ENCODE measurements at places on chromosomes 12 and 14.
A peak's percentile ranks its signal among the peaks of the same experiment; 100 is the strongest.

GRCh38 chr12:131701705-131702572 lies 9.0 kb upstream of the SFSWAP start:
- peaks cover 21% of the 10 kb centered on the region for H3K27me3 ChIP-seq
- no peak for DNase-seq
- H3K27ac ChIP-seq = no peak overlapping the region

DNA sequence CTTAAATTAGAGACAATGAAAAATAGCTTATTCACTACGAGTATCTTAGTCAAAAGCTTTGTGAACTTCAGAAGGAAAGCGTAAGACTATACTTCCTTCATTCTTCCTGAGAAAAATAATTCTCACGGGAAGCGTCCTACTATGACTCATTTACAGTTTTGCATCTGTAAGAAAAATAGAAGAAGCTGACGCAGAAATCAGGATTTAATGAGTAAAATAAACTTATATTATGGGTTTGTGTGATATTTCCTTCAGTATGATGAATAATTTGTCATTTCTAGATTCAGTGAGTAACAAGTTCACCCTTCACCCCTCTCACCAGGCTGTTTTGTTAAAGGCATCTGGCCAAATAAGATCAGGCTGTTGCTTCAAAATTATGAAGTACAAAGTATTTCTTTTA lies 17.8 kb upstream of the PDE3A start:
- no peak overlapping the region for H3K27ac ChIP-seq
- DNase-seq = no peak
- no peaks in the 10 kb centered on the region for H3K36me3 ChIP-seq
- H3K4me1 ChIP-seq = no peaks in the 10 kb centered on the region
- H3K4me3 ChIP-seq = no peak overlapping the region

DNA sequence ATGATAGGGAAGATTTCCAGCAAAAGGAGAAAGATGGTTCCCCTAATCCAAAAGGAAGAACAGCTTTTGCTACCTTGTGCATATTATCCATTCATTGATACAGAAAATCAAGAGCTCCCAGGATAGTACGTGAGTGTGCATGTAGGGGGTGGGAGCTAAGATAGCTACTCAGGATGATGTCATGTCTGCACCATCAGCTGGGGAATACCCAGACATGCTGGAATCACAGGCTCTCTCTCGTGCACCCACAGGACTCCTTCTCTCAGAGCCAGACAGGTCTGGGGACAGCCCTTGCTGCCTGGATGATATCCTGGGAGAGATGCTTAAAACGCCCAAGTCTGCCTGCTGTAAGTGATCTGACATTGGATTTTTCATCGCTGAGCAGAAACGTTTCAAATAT lies 38.9 kb downstream of the FOXN3 start:
- peak overlapping the region; percentile 42 for H3K27ac ChIP-seq
- H3K36me3 ChIP-seq = no peaks in the 10 kb centered on the region
- H3K4me3 ChIP-seq = no peak overlapping the region

GRCh38 chr12:130813949-130814348 lies 25.1 kb downstream of the STX2 start:
- DNase-seq = no peak
- H3K27me3 ChIP-seq = no peaks in the 10 kb centered on the region
- H3K4me3 ChIP-seq = no peak overlapping the region
- H3K36me3 ChIP-seq = peaks cover 4% of the 10 kb centered on the region
- H3K27ac ChIP-seq = no peak overlapping the region

DNA sequence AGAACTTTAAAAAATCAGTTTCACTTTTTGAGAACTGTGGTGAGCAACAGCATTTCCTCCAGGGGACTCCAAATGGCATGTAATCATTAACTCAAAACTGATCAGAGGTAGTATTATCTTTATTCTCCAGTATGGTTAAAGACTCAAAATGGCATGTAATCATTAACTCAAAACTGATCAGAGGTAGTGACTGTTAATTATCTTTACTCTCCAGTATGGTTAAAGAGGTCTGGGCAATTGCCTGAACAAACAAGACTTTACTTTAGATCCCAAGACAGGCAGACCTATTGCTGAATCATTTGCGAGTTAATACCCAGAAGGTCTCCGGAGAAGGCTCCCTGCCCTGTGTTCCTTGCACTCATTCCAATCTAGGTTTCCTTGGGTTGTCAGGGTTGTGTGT lies 6.6 kb upstream of the ACADS start:
- DNase-seq = no peak
- H3K36me3 ChIP-seq = peaks cover 13% of the 10 kb centered on the region
- peaks cover 9% of the 10 kb centered on the region for H3K4me1 ChIP-seq
- H3K27me3 ChIP-seq = no peaks in the 10 kb centered on the region

DNA sequence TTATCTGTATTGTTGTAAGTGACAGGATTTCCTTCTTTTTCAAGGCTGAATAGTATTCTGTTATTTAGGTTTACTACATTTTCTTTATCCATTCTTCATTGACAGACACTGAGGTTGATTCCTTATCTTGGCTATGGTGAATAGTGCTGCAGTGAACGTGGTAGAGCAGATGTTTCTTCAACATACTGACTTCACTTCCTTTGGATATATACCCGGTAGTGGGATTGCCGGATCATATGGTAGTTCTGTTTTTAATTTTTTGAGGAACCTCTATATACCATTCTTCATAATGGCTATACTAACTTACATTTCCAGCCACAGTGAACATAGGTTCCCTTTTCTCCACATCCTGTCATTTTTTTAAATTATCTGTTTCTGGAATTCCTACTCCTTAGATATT lies 21.8 kb downstream of the DERA start:
- H3K27ac ChIP-seq = peak overlapping the region; percentile 16
- DNase-seq = no peak
- peaks cover 13% of the 10 kb centered on the region for H3K4me1 ChIP-seq
- no peaks in the 10 kb centered on the region for H3K27me3 ChIP-seq
- no peaks in the 10 kb centered on the region for H3K36me3 ChIP-seq

DNA sequence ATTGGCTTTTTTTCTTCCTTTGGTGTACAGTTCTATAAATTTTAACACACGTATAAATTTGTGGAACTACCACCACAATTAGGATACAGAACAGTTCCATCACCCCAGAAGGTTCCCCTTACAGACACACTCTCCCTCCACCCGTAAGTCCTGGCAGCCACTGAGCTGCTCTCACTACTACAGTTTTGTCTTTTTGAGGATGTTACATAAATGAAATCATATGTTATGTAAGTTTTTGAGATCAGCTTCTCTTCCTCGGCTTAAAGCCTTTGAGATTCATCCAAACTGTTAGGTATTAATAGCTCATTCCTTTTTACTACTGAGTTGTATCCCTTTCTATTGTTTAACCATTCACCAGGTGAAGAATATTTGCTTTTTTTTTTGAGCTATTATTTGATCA lies 74.3 kb upstream of the SLC24A4 start:
- H3K4me1 ChIP-seq = no peaks in the 10 kb centered on the region
- no peak for DNase-seq
- peaks cover 7% of the 10 kb centered on the region for H3K36me3 ChIP-seq
- H3K27ac ChIP-seq = no peak overlapping the region
- H3K27me3 ChIP-seq = peaks cover 40% of the 10 kb centered on the region

- no peak overlapping the region for H3K27ac ChIP-seq
- no peak overlapping the region for H3K4me3 ChIP-seq
- H3K36me3 ChIP-seq = peaks cover 3% of the 10 kb centered on the region
- DNase-seq = no peak
- H3K4me1 ChIP-seq = peaks cover 3% of the 10 kb centered on the region
- no peaks in the 10 kb centered on the region for H3K27me3 ChIP-seq
Observed at GRCh38 chr14:67986131-67986841, 166.7 kb downstream of the RAD51B start.

DNA sequence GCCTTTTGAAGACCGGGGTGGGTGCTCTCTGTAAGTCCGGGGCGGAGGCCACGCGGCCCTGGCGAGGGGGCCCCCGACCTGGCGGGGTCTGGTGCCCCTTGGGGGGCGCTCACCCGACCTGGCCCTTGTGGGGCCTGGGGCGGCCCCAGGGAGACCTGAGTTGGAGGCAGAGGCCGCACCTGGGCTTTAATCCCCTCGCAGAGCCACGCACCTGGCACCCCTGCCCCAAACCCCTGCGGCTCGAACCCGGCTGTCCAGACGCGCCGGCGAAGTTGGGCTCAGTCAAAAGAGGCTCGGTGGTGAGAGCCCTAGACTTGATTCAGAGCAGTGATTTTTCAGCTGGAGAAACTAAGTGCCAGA lies 267 bp downstream of the CFAP251 start:
- H3K27me3 ChIP-seq = no peaks in the 10 kb centered on the region
- H3K4me1 ChIP-seq = peaks cover 12% of the 10 kb centered on the region
- peak overlapping the region; percentile 95 for H3K27ac ChIP-seq

DNA sequence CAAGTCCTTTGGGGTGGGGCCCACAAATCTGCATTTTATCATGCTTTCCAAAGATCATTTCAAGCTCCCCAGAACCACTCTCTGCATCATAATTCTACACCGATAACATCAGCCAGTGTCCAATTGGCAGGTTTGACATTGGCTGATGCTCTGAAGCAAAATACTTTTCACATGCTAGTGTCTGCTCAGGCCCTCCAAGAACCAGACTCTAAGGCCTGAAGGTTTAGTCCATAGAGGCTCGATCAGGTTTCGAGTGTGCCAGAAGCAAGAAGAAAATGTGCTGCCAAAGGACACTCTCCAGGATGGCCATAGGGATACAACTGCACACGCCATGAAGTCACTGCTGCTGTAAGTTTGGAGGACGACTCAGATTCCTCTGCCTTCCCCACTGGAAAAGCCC lies 280.3 kb downstream of the KSR2 start:
- no peak overlapping the region for H3K27ac ChIP-seq
- no peaks in the 10 kb centered on the region for H3K4me1 ChIP-seq
- H3K36me3 ChIP-seq = no peaks in the 10 kb centered on the region
- no peak for DNase-seq
- H3K4me3 ChIP-seq = no peak overlapping the region
- H3K27me3 ChIP-seq = peaks cover 16% of the 10 kb centered on the region

DNA sequence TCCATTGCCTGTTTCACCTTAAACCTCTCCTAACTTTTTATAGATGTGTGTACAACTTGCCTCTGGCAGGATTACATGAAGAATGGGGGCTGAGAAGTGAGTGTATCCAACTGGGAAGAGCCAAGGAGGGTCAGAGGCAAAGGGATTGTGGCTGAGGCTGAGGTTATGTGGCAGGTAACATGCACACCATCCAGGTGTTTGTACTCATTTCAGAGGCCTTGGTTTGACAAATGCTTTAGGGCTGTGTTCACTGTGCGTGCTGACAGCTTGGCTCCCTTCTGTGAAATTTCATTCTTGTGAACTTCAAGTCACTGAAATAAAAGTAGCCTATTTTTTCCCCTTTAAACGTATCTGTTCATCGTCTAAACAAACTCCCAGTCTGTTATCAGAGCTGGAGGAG lies 47.7 kb downstream of the ANO6 start:
- peaks cover 43% of the 10 kb centered on the region for H3K4me1 ChIP-seq
- peak overlapping the region; percentile 0 for H3K27ac ChIP-seq
- H3K27me3 ChIP-seq = no peaks in the 10 kb centered on the region
- no peak for DNase-seq

DNA sequence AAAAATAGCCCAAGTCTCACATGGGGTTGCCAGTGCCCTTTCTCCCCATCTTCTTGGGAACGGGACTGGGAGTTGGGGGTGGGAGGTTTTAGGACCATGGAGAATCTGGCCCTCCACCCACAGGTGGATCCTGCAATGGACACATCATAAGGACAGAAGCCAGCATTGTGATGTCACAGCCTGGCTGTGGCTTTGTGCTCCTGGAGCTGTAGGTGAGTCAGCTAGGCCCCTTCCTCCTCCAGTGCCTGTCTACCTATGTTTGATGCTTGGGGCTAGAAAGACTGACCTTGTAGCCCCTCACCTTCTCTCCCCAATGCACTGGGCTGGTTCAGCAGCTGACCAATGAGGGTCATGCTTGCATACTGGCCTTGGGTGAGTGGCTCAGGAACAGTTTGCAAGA lies at the start of gene CCDC197:
Gene CCDC197, plus strand, starts transcription at position 220 of the 400 bp plus-strand sequence. CDS start 831 bp downstream, outside the sequence.
- no peak within 1 kb of the TSS for H3K27ac ChIP-seq
- H3K4me1 ChIP-seq = peaks cover 9% of the 10 kb centered on the region
- no peak within 1 kb of the TSS for H3K4me3 ChIP-seq

- peaks cover 5% of the 10 kb centered on the region for H3K4me1 ChIP-seq
- no peak for DNase-seq
- H3K27ac ChIP-seq = no peak overlapping the region
- H3K36me3 ChIP-seq = no peaks in the 10 kb centered on the region
- H3K27me3 ChIP-seq = no peaks in the 10 kb centered on the region
Observed at GRCh38 chr12:51992246-51992645, 14.5 kb upstream of the TAMALIN start.

DNA sequence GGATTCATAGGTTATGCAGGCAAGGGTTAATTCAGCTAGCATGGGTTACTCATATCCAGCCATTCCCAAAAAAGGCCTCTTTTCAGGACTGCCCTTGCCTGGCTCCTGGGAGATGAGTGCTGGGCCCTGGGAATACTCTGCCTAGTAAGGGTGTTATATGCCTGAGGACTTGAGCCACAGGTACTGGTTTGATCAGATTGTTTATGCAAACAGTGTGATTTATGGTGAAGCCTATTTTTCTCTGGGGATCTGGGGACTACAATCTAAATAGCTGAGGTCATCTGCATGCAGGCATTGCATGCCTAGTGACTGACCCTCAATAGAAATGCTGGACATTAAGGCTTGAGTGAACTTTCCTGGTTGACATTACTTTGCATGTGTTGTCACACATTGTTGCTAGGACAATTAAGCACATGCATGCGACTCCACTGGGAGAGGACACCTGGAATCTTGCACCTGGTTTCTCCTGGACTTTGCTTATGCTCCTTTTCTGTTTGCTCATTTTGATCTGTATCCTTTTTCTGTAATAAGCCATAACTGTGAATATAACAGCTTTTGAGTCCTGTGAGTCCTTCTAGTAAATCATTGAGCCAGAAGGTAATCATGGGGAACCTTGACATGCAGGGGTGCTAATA lies 73.0 kb downstream of the RAD51B start:
- H3K4me1 ChIP-seq = peaks cover 6% of the 10 kb centered on the region
- no peaks in the 10 kb centered on the region for H3K27me3 ChIP-seq
- H3K4me3 ChIP-seq = no peak overlapping the region
- peaks cover 1% of the 10 kb centered on the region for H3K36me3 ChIP-seq
- no peak overlapping the region for H3K27ac ChIP-seq

GRCh38 chr12:12221560-12221959 lies 45.3 kb downstream of the LRP6 start:
- no peak overlapping the region for H3K27ac ChIP-seq
- H3K4me3 ChIP-seq = no peak overlapping the region
- H3K36me3 ChIP-seq = no peaks in the 10 kb centered on the region
- peaks cover 2% of the 10 kb centered on the region for H3K4me1 ChIP-seq
- H3K27me3 ChIP-seq = peaks cover 14% of the 10 kb centered on the region
- no peak for DNase-seq

DNA sequence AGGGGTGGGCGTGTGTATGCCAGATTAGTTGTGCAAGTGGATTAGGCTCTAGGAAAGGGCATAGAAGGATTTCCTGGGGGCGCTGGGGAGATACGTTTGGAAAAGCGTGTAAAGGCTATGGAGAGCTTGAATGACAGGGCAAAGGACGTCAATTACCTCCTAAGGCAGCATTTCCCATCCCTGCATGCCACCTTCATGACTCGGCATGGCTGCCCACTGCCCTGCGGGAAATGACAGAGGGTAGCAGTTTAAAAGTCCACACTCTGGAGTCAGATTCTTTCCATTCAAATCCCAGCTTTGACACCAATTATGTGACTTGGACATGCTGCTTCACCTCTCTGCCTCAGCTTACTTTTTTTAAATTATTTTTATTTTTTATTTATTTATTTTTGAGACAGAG lies 14.8 kb upstream of the TMEM229B start:
- H3K4me3 ChIP-seq = no peak overlapping the region
- no peak overlapping the region for H3K27ac ChIP-seq
- no peak for DNase-seq
- no peaks in the 10 kb centered on the region for H3K36me3 ChIP-seq
- H3K4me1 ChIP-seq = peaks cover 4% of the 10 kb centered on the region

- peaks cover 55% of the 10 kb centered on the region for H3K27me3 ChIP-seq
- H3K36me3 ChIP-seq = peaks cover 4% of the 10 kb centered on the region
- H3K27ac ChIP-seq = no peak overlapping the region
- H3K4me1 ChIP-seq = no peaks in the 10 kb centered on the region
Observed at GRCh38 chr12:65968889-65969509, 144.7 kb downstream of the HMGA2 start.
